ENCODE measurements at places on chromosomes 12 and 14. TPM values are rescaled to one million over a fixed set of nuclear protein-coding genes. Genes with fewer than 3 reads are reported as not detected.
A peak's percentile ranks its signal among the peaks of the same experiment; 100 is the strongest.

DNA sequence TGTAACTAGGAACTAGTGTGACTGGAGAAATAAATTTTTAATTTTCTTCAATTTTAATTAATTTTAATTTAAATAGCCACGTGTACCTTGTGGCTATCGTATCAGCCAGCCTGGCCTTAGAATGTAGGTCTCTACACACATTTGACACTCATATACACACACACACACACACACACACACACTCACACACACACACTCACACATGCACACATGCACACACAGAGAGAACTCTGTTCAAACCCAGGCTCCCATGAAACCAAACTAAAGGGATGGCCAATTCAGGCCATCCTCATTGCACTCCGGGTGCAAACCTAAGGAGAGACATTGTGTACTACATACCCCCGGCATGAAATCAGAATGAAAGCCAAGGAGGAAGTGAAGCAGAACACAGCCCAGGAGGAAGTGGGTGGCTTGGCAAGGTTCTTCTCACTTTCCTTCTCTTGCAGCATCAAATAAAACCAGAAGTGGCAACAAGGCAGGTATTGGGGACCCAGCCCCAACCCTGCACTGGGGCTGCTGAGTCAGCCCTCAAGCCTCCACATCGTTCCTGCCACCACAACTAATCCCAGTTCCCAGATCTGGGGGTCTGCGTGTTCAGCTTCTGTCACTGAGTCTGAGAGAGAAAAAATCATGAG lies 26.2 kb upstream of the CHPT1 start:
- no peaks in the 10 kb centered on the region for H3K36me3 ChIP-seq
- H3K27ac ChIP-seq: peak overlapping the region; percentile 18
- peaks cover 10% of the 10 kb centered on the region for H3K27me3 ChIP-seq
- DNase-seq: peak; percentile 59

- no peak overlapping the region for H3K27ac ChIP-seq
- no peaks in the 10 kb centered on the region for H3K36me3 ChIP-seq
- H3K4me3 ChIP-seq: no peak overlapping the region
These were observed 48.2 kb downstream of the PPM1H start for GRCh38 chr12:62886796-62887195.

GRCh38 chr12:92482599-92482998 lies 220.2 kb upstream of the PLEKHG7 start:
- H3K4me3 ChIP-seq: no peak overlapping the region
- no peaks in the 10 kb centered on the region for H3K27me3 ChIP-seq
- no peak for DNase-seq
- peaks cover 4% of the 10 kb centered on the region for H3K4me1 ChIP-seq
- H3K27ac ChIP-seq: no peak overlapping the region

DNA sequence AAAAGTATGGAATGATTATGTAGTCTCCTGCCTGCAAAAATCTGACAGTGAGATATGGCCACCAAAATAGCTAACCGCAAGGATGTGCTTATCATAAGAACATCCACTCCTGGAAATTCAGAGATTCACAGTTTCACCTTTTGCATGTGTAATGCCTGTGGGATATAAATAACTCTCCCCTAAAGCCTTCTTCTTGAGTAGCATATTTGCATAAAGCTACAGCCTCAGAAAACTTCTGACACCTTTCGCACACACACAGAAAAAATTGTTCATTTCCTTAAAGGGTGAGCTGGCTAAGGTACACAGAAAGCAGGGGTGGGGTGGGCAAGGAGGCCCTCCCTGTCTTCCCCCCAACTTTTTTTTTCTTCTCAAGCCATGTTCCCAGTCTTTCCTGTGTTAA lies 3.1 kb upstream of the IGF1 start:
- H3K36me3 ChIP-seq: no peaks in the 10 kb centered on the region
- no peak overlapping the region for H3K4me3 ChIP-seq
- H3K27me3 ChIP-seq: no peaks in the 10 kb centered on the region

DNA sequence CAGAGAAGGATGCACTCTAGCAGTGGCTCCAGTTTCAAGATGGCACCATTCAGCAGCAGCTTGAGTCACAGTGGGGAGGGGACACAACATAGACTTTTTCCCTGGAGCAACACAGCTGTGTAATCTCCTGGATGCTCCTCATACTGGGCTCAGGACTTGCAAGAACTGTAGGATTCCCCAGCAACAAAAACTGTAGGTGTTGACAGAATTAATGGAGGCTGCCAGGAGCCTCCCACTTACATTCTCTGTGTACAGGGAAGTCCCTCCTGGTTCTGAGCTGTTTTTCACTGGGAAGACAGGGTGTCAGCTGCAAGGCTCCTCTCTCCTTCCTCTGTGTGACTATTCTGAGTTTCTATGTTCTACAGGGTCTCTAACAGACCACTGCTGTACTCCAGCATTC lies 217.9 kb downstream of the KIF21A start:
- DNase-seq: no peak
- H3K27me3 ChIP-seq: no peaks in the 10 kb centered on the region
- no peak overlapping the region for H3K27ac ChIP-seq
- H3K4me3 ChIP-seq: no peak overlapping the region
- no peaks in the 10 kb centered on the region for H3K4me1 ChIP-seq

DNA sequence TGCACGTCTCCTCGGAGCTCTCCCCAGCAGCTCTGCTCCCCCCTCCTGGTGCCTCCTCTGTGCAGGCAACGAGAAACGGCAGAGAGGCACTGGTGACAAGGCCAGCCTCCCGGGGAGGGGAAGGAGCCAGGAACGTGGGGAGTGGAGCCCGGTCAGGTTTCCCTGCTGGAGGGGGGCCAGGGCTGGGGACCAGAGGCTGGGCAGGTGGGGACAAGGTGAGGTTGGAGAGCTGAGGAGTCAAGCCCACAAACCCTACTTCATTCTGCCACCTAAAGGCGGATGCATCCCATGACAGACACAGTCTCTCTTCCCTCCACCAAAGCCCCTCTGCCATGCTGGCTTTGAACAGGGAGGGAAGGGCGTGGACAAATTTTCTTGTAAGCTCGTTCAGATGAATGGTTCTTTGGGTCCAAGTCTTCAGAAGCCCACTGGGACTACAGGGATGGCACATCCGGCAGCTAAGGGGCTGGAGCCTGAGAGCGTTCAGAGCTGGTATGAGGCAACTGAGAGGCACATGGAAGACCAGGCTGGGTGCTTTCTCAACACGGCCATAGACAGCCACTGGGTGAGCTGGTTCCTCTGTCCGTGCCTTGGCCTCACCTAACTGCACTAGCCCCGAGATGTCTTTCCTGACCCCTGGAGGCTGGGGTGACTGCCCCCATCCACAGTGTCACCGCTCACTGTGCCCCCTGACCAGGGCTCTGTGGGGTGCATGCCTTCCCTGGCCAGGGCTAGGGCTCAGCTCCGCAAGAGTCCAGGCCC lies 105.9 kb downstream of the RBM19 start:
- no peak overlapping the region for H3K4me3 ChIP-seq
- no peaks in the 10 kb centered on the region for H3K36me3 ChIP-seq
- H3K4me1 ChIP-seq: peaks cover 11% of the 10 kb centered on the region
- H3K27ac ChIP-seq: no peak overlapping the region
- DNase-seq: no peak

DNA sequence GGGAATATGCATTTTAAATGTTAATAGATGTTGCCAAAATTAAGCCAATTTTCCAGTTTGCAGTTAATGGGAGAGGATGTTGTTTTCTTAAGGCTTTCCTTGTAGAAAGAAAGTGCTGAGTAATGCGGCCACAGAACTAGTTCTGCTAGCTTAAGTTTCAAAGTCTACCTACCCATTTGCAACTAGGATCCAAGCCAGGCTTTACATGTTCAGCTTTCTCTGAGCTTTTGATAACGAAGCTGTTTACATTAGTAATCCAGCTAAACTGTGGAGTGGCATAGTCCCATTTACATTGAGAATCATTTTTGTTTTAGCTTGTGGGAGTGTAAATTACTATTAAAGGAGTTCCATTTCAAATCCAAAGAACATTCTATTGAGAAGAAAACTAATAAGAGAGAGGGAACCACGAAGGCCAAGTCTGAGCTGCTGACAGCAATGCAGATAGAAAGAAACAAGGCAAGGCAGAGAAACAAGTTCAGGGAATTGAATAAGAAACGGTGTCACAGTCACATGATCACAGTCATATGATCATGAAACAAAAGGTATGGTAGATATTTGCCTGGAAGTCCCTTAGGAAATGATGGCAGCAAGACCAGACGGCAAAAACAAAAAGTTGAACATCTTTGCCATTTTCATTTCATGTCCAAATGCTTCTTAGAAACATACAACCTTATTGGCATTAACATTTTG lies 274.9 kb downstream of the PAWR start:
- DNase-seq: no peak
- H3K27ac ChIP-seq: no peak overlapping the region
- H3K36me3 ChIP-seq: no peaks in the 10 kb centered on the region
- H3K4me1 ChIP-seq: no peaks in the 10 kb centered on the region
- H3K27me3 ChIP-seq: no peaks in the 10 kb centered on the region
- no peak overlapping the region for H3K4me3 ChIP-seq

DNA sequence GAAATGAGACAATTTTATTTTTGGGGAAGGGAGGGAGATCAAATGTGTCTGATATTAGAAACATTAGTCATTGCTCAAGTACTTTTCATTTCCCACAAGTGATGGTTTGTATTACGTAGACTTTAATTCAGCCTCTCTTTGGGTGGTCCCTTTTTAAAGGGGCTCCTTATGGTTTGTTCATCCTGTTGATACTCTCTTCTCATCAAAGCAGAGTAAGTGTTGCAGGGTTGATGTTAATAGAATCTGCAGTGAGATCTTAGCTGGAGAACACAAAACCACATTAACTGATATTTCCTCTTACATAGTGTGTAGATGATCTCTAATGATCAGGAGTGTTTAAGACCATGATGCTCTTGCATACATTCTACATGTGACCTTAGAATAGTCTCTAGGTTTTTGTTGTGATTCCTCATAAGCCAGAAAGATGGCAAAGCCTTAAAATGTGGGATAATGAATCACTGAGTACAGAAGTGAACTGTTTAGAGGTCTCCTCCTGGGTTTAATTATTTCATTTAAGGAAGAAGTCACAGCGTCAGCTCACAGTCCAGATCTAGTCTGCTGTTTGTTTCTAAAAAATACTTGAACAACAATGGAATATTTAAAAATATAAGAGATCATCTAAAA lies 87.4 kb upstream of the PTPRR start:
- no peaks in the 10 kb centered on the region for H3K4me1 ChIP-seq
- no peak overlapping the region for H3K4me3 ChIP-seq

DNA sequence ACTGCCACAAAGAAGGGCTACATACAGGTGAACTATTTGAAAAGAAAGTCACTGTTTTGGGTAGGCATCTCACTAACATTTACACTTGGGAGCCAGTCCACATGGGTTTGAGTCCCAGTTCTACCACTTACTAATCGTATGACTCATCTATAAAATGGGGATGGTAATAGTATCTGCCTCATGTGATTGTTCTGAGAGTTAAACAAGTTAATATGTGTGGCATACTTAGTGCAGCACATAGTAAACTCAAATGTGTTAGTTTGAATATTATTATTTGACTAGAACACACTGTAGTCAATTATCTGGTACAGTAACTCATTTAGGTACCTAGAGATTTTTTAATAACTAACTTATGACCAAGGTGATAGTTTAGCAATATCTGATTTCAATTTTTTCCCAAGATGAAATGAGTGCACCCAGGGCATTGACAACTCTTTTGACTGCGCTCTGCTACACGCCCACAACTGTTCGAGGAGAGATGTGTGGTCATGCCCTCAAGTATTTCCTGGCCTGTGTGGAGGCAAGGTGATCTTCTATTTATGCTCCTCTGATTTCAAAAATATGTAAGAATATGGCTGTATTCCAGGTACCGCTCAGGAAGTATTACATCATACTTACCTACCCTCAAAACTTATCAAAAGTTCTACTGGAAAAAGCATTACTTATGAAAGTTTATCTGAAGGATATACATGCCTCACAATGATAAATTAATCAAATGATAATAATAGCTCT lies 210.6 kb upstream of the EGLN3 start:
- no peak overlapping the region for H3K27ac ChIP-seq
- peaks cover 3% of the 10 kb centered on the region for H3K27me3 ChIP-seq
- H3K4me1 ChIP-seq: peaks cover 13% of the 10 kb centered on the region
- H3K36me3 ChIP-seq: no peaks in the 10 kb centered on the region
- no peak for DNase-seq

DNA sequence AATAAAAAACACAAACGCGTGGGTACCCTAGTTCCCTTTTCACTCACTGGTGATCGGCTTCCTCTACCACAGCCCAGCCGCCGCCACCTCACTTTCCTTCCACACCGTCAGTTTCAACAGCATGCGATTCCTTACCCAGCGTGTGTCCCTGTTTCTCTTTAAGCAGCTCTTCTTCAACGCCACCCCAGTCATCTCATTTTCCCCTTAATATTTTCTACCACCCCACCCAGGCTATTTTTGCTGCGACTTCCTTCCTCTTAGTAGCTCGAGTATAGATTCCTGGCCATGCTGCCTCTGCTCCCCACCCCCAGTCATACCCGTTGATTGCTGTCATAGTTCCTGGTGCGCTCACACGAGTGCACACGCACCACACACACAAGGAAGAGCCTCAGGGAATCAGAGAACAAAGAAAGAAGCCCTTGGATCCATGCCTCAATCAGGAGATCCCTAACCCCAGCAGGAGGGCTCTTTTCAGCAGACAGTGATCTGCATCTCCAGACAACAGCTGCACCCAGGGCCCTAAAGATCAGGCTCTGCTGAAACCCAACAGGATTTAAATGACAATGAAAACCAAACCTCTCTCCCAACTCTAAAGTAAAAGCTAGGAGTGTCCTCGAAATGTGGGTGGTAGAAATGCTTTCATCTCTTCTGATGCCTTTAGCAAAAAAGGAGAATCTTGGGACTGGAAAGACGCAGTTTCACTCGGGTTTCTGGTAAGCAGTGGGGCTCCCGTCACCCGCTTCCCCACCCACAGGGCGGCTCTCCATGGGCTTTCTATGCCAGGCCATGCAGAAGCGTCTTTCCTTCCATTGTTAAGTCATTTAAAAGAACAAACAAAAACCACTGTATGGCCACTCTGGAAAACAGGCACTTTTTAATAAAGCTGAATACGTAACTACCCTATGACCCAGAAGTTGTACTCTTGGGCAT lies 23.8 kb downstream of the VPS37B start:
- H3K27ac ChIP-seq: peak overlapping the region; percentile 72
- peaks cover 1% of the 10 kb centered on the region for H3K27me3 ChIP-seq
- peaks cover 59% of the 10 kb centered on the region for H3K4me1 ChIP-seq
- peak; percentile 64 for DNase-seq

DNA sequence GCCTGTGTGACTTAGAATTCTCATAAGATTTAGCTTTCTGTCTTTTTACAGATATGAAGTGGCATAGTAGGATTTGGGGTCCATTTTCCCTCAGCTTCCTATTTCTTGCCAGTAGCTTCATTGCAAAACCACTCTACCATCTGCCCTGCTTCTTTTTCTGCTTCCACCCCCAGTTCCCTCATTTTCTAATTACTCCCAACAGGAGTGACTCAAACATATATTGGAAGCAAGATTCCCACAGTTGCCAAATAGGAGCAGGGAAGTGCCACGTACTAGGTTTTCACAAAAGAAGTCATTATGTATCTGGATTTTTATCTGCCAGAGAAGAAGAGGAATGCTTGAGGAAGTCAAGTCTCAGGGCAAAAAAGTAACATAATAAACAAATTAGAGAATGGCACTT lies 64.1 kb downstream of the ANO4 start:
- no peak overlapping the region for H3K27ac ChIP-seq
- no peaks in the 10 kb centered on the region for H3K27me3 ChIP-seq
- DNase-seq: no peak
- no peaks in the 10 kb centered on the region for H3K36me3 ChIP-seq

IRF2BPL gene
- 39.3 TPM for total RNA-seq

KRT78 gene
- total RNA-seq: not detected

GPR137C gene
- 0.88 TPM for total RNA-seq

GYS2 gene
- total RNA-seq: not detected

LRFN5 gene
- not detected for total RNA-seq

Data from activated CD4-positive, alpha-beta memory T cell treated with anti-CD3 and anti-CD28 coated beads, Interleukin-2, amount 10 ng/mL, durations not matched to agents 7 days and 5 days (primary cell).